ENCODE measurements at places on chromosomes 5 and 9. TPM values are rescaled to one million over a fixed set of nuclear protein-coding genes. Genes with fewer than 3 reads are reported as not detected.

Gene SLC34A3
- total RNA-seq, result not detected

Gene LCN9
- not detected for total RNA-seq

Gene PCDHAC2
- 11.8 TPM for total RNA-seq

Gene BSPRY
- total RNA-seq, result 7.7 TPM

Gene GLRA1
- not detected for total RNA-seq

Gene MARCHF6
- total RNA-seq, result 72.7 TPM

Gene SH3RF2
- 1.1 TPM for total RNA-seq

Gene GTF3C4
- 39.6 TPM for total RNA-seq

Gene CCNJL
- total RNA-seq, result 29.2 TPM

Gene PCDHGB6
- 8.1 TPM for total RNA-seq

Gene SHOC1
- not detected for total RNA-seq

- 0 out of 2 replicates have a peak overlapping the region, but pooled peaks have one; percentile 32 for H3K27ac ChIP-seq
- no peaks in the 10 kb centered on the region for H3K27me3 ChIP-seq
- peak; percentile 92 for DNase-seq
- H3K4me1 ChIP-seq, result no peaks in the 10 kb centered on the region
- H3K36me3 ChIP-seq, result no peaks in the 10 kb centered on the region
Observed at GRCh38 chr9:14846871-14847311, 63.3 kb downstream of the FREM1 start.

DNA sequence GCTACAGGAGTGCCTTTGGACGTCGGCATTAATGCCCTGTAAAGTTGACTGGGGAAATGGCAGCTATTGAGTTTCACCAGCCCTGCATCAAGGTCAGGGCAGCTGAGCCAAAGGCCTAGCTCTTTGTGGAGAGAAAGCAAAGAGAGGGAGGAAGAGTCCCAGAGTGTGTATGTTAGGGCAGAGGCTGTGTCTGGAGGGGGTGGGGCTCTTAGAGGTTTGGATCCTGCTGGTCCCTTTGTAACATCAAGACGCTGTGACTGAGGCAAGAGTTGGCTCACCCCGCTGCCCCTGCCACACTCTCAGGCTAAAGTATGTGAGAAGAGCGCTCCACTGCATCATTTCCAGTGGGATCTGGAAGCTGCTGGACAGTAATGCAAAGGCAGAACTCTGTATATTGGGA, 34.3 kb downstream of the TMOD1 start:
- H3K27ac ChIP-seq, result no peak overlapping the region
- H3K27me3 ChIP-seq, result no peaks in the 10 kb centered on the region
- DNase-seq, result no peak
- H3K4me3 ChIP-seq, result no peak overlapping the region

DNA sequence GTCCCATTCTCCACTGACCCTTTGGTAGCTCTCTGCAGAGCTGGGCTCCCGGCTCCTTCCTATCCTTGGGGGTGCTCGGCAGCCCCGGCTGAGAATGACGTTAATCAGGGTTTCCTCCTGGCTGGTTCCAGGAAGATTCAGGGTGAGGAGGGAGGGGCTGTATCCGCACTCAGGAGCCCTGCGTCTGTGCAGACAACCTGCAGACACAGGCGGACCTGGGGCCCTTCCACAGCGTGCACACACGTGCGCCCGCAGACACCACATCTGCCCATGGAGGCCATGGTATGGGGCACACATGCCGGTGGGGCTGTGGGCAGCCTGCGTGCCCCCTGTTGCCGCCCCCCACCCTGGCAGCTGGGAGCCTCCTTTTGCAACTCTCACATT, 66.6 kb upstream of the RNU6ATAC start:
- H3K27me3 ChIP-seq, result no peaks in the 10 kb centered on the region
- no peaks in the 10 kb centered on the region for H3K4me1 ChIP-seq
- no peak for DNase-seq

GRCh38 chr5:132898094-132898493, 24.6 kb downstream of the LEAP2 start:
- H3K27ac ChIP-seq, result no peak overlapping the region
- no peaks in the 10 kb centered on the region for H3K4me1 ChIP-seq
- H3K36me3 ChIP-seq, result peaks cover 44% of the 10 kb centered on the region
- no peak overlapping the region for H3K4me3 ChIP-seq
- DNase-seq, result no peak

DNA sequence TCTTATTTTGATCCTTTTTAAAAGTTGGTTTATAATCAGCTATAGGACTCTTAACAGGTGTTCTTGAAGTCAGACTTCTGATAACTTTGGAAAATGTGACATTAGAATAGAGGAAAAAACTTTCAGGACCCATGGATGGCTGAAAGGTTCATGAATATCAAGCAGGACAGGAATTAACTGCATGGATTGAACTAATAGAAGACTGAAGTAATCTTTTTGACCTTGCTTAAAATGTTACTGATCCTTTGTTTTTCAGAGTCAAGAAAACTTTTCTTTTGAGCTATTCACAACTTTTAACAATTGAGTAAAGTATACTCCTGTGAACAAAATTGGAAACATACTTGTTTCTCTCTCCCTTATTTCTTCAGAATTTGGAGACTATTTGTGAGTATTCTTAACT, 79.2 kb downstream of the PLK2 start:
- H3K4me3 ChIP-seq, result no peak overlapping the region
- no peaks in the 10 kb centered on the region for H3K4me1 ChIP-seq
- no peak overlapping the region for H3K27ac ChIP-seq
- no peaks in the 10 kb centered on the region for H3K27me3 ChIP-seq

GRCh38 chr5:57577432-57578175, 95.0 kb upstream of the ACTBL2 start:
- no peak overlapping the region for H3K4me3 ChIP-seq
- H3K27me3 ChIP-seq, result no peaks in the 10 kb centered on the region
- no peak overlapping the region for H3K27ac ChIP-seq
- no peaks in the 10 kb centered on the region for H3K4me1 ChIP-seq
- no peaks in the 10 kb centered on the region for H3K36me3 ChIP-seq
- no peak for DNase-seq

DNA sequence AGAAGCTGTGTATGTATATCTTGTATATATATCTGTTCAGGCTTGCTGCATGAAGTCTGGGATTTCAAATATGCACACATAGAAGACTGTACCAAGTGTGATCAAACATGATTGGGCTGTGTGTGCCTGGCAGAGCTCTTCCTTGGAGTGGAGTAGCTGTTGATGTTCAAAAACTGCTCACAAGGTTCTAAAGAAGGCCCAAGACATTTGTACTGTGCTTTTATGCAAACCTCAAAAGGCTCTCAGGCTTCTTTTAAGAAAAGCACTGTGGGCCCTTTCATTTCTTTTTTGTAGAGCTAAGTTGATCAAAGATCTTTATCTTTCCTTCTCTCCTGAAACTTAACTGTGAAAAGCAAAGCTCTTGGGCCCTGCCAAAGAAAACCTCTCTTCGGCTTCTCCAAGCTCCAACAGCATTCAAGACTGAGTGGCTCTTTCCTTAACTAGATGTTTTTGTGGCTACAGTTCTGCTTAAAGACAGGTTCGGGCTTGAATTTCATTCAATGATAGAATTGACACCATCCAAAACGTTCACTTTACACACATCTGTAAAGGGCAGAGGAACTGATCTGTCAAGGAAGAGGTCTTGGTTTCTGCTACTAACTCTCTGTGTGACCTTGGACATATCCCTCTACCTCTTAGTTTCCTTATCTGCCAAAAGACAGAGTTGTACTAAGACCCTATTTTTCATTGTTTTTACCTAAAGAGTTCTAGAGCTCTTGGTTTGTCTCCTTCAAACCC, 105.8 kb upstream of the IL6ST start:
- H3K36me3 ChIP-seq, result no peaks in the 10 kb centered on the region
- H3K4me3 ChIP-seq, result no peak overlapping the region
- no peaks in the 10 kb centered on the region for H3K27me3 ChIP-seq

GRCh38 chr9:7910426-7911020, 110.9 kb upstream of the DMAC1 start:
- no peak overlapping the region for H3K4me3 ChIP-seq
- DNase-seq, result peak; percentile 17
- no peaks in the 10 kb centered on the region for H3K36me3 ChIP-seq
- no peaks in the 10 kb centered on the region for H3K27me3 ChIP-seq
- no peaks in the 10 kb centered on the region for H3K4me1 ChIP-seq
- no peak overlapping the region for H3K27ac ChIP-seq

- H3K36me3 ChIP-seq, result no peaks in the 10 kb centered on the region
- no peaks in the 10 kb centered on the region for H3K27me3 ChIP-seq
- DNase-seq, result no peak
- no peak overlapping the region for H3K4me3 ChIP-seq
Observed at GRCh38 chr5:54425258-54425657, 30.2 kb upstream of the HSPB3 start.

DNA sequence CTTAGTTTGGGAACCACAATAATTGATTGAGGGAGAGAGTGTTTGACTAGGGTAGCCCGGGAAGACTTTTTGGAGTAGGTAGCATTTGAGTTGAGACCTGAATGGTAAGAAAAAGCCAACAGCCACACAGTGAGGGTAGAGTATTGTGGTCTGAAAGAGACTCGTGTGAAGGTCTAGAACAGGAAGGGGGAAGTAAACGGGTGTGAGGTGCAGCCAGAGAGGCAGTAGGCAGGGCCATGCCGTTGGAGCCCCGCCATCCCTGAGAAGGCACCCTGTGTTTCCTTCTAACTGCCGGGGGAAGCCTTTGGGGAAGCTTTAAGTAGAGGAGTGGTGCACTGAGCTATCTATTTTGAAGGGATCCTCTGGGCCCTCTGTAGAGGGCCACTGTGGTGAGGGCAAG, 3.5 kb upstream of the F2RL2 start:
- no peak overlapping the region for H3K27ac ChIP-seq
- no peaks in the 10 kb centered on the region for H3K27me3 ChIP-seq
- no peak for DNase-seq

DNA sequence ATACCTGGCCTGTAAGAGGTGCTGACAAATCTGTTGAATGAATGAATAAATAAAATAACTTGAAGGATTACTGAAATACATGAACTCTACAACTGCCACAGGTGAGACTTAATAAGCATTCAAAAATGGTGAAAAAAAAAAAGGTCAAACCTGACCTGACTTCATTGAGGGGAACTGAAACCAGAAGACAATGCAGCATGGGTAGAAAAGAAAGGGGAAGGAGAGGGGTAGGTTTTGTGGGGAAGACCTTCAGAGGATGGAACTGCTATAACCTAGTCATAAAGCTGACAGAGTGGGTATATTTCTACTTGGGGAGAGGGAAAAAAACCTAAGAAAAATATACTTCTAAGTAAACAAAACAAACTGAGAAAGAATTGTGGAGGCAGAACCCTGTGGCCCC, 56.6 kb downstream of the RASEF start:
- H3K4me1 ChIP-seq, result no peaks in the 10 kb centered on the region
- H3K27me3 ChIP-seq, result no peaks in the 10 kb centered on the region
- no peak overlapping the region for H3K4me3 ChIP-seq
- H3K36me3 ChIP-seq, result no peaks in the 10 kb centered on the region
- no peak for DNase-seq

GRCh38 chr9:12318732-12319685, 374.2 kb upstream of the TYRP1 start:
- no peaks in the 10 kb centered on the region for H3K36me3 ChIP-seq
- no peaks in the 10 kb centered on the region for H3K4me1 ChIP-seq
- H3K4me3 ChIP-seq, result no peak overlapping the region
- H3K27ac ChIP-seq, result no peak overlapping the region
- DNase-seq, result no peak

- H3K27me3 ChIP-seq, result no peaks in the 10 kb centered on the region
- DNase-seq, result no peak
- peak overlapping the region; percentile 52 for H3K27ac ChIP-seq
- no peaks in the 10 kb centered on the region for H3K36me3 ChIP-seq
Observed at GRCh38 chr9:131697908-131698617, 41.8 kb downstream of the RAPGEF1 start.

DNA sequence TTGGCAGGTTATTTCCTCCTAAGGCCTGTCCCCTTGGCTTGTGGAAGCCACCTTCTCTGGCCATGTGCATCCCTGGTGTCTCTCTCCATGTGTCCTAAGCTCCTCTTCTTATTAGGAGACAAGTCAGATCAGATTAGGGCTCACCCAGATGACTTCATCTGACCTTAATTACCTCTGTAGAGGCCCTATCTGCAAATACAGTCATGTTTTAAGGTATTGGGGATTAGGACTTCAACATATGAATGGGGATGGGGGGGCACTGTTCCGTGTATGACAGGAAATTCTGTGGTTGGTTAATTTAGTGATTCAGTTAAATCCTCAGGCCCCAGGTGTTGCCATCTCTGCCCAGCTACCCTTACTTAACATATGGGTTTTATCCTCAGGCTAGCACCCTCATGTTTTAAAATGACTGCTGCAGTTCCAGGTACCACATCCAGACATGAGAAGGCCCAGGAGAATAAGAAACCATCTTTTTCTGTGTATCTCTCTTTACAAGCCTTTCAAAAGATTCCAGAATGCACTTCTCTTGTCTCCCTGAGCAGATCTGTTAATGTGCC, 51.9 kb upstream of the RAI14 start:
- DNase-seq, result no peak
- H3K36me3 ChIP-seq, result no peaks in the 10 kb centered on the region

DNA sequence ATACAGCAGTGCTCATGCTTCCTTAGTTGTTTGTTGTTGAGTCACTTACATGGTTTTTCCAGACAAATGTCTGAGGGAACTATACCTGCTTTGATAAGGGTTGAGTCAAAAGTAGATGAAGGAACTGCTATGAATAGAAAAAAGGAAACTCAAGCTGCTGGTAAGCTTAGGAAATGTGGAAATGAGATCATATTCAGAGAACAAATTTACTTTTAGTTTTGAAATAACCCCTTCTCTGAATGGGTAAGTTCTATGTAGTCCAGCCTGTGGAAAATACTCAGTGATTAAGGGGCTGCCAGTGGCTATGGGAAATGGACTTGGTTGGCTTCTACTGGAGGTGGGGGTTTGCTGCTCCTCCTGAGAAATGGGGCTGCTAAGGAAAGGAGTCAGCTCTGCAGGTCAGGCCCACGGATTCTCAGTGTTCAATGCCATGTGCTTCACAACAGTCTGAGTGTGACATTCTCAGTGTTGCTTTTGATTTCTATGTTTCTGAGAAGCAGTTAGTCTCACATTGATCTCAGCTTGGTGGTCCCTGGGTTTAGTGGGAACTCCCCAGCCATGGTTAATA, 47.7 kb upstream of the GLRX start:
- no peak overlapping the region for H3K27ac ChIP-seq
- H3K4me1 ChIP-seq, result no peaks in the 10 kb centered on the region
- H3K27me3 ChIP-seq, result no peaks in the 10 kb centered on the region
